ENCODE measurements at places on chromosomes 5 and 9.

- no peak for DNase-seq
These were observed 24.1 kb upstream of the PCSK5 start for GRCh38 chr9:75866273-75866871.

- no peak for DNase-seq
These were observed 2.4 kb upstream of the DBN1 start for GRCh38 chr5:177475563-177476427.

- DNase-seq = no peak
These were observed 60.4 kb downstream of the DOCK2 start for GRCh38 chr5:169697511-169697890.

DNA sequence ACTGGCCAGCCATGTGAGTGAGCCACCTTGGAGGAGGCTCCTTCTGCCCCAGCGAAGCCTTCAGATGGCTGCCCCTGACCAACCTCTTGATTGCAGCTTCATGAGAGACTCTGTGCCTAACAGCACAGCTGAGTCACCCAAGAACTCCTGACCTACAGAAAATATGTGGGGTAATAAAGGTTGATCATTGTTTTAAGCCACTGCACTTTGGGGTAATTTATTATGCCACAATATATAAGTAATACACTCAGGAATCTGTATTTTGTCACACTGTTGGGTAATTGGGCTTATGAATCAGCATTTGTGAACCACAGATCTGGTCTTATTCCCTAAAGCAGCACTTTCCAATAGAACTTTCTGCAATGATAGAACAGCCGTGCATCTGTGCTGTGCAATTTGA lies 24.4 kb upstream of the VDAC1 start:
- DNase-seq = no peak

DNA sequence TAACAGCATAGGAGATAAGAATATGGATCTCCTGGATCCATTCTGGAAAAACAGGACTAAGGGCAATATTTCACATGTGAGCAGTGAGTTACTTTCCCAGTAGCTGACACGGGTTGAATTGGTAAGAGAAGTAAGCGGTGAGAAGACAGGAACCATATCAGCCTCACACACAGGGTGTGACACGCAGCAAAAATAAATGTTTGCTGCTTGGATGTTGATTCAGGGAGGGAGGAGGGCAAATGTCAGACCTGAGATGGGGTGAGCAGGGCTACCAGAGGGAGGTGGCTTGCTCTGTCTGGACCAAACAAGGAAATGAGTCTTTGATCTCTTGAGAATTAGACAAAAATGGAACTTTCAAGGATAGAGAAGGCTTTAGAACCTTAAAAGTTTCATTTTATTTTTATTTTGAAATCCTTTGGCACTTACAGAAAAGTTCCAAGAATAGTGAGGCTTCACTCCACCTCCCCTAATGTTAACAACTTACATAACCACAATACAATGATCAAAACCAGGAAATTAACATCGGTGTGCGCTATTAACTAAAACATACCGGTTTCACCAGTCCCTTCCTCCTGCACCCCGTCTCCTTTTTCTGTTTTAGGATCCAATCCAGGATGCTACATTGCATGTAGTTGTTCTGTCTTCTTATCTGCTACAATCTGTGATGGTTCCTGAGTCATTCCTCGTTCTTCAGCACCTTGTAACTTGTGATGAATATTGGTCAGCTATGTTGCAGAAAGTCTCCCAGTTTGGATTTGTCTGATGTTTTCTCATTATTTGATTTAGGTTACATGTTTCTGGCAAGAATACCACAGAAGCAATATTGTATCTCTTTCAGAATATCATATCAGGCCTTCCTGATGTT lies 20.5 kb upstream of the ARHGEF28 start:
- no peak for DNase-seq

DNA sequence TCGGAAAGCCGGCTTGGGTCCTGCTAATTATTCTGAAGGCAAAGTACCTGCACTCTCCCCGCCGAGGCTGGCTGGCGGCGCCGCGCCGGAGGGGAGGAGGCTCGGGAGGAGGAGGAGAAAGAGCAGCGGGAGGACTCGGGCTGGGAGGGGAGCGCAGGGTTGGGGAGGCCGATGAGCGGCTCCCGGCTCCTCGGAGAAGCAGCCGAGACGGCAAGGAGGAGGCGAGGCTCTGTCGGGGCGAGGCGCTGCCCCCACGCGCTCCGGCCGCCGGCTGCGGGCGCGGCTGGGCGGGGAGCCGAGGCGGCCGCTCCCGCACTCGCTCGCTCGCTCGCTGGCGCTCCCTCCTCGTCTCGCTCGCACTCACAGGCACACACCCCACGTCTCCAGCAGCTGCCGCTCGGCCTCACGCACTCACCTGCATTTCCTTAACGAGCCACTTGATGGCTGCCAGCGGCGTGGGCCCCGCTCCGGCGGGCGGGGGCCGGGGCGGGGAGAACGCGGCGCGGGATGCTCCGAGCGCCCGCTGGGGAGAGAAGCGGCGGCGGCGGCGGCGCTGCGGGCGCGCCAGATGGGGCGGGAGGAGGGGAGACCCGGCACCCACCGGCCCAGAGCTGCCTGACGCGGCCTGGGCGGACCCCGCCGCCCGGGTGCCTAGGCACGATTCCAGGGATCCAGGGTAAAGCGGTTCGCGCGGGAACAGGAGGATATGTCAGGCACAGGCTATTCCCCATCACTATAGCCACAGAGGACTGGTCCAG lies at the start of gene PTPRD:
Gene PTPRD (minus strand): TSS at position 362 of the 758 bp plus-strand sequence.
- DNase-seq = no peak

DNA sequence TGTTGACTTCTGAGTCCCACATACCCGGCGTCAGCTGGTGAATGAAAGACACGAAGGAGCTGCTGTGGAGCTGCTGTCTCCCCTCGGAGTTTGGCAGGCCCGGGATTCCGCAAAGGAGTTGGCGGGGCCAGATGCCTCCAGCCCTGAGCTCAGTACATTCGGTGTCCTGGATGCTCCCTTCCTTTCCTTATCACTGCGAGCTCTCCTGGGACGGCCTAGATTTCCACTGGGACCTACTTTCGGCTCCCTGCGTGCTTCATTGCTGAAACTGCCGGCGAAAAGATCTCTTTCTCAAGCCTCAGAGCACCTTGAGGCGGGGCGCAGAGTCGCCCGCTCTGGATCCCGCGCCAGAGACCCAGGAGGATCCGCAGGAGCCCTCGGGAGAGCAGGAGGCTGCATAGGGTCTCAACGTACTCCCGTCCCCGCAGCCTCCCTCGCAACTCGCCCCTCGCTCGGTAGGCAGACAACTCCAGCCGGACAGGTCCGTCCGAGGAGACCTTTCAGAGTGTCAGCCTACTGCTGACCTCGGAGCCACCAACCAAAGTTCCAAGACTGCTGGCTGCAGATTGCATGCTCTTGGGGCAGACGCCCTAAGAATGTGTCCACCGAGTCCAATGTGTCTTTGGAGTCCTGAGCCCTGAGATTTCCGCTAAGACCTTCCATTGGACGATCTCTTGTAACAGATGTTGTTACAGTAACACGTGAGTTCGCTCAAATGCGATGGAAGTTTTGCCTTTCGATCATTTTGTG lies 6.1 kb downstream of the ANXA2R start:
- no peak for DNase-seq

DNA sequence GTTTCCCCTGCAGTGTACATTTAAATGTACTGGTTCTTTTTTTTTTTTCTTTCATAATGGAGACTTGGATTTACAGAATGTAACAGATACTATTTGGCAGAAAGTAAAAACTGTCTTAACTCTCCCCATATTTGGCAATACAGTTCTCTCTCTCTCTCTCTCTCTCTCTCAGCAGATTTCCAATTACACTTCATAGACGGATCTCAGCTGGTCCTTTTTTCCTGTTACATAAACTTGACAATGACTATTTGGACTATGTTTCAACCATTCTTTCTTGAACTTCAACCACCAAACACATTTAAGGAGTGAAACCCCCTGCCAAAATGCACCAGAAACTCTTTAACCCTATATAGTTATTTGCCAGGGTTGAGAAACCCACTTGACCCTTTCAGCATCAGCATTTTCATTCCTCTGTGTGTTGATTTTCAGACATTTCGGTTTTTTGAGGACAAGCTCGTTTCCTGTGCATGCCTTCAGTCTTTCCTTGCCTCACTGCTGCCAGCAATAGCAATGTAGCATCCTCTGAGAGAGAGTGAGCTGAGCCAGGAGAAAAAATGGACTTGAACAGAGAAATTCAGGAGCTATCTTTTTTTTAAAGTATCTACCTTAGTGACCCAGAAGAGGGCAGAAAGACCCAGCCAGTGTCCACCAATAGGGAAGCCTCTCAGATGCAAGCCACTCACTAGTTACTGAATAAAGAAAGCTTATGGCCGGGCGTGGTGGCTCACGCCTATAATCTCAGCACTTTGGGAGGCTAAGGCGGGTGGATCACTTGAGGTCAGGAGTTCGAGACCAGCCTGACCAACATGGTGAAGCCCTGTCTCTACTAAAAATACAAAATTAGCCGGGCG lies 26.0 kb upstream of the GNA14 start:
- no peak for DNase-seq

GRCh38 chr5:3277590-3278196 lies 317.9 kb upstream of the IRX1 start:
- DNase-seq = no peak

- DNase-seq = no peak
These were observed 41.3 kb upstream of the S1PR3 start for GRCh38 chr9:88949961-88950340.

DNA sequence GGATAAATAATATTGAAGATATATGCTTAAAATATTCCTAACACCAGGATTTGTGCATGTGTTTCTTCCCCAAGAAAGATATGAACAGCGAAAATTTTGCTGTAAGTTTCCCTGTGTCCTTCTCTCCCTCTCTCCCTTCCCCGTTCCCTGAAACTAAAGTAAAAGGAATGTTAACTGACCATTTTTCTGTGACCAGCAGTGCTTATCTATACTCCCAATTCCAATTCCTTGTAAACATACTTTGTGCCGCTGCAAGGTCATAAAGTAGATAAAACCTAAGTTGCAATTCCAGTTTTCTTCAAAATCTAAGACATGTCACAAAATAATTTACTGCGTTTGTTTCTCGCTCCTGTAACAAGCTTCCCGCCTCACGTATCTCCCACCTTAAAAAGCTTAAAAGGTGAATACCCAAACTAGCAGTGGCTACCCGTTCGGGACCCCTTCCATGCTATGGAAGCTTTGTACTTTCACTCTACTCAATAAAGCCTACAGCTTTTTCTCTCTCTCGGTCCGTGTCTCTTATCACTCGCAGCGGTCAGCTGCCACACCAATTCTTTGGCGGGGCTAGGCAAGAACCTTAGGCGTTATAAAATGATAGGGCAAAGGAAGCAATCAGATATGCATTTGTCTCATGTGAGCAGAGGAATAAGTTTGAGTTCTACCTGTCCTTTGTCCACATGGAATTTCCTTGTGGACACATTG lies 1798.0 kb downstream of the EFNA5 start:
- no peak for DNase-seq

DNA sequence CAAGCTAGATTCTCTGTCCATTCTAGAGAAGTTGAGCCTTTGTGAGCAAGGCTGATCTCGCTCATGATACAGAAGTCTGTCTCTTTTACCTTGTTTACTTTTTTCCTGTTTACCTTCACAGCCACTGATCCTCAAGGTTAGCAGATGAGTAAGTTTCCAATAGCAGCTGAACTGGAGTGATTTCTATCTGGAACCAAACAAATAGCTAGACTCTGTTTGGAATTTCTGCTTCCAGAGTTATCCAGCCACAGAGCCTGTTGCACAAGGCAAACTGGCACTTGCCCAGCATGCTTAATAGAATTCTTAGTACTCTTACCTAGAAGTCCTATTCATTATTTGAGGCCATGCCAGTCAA lies 12.8 kb upstream of the PANK3 start:
- DNase-seq = no peak

Data from stimulated activated CD8-positive, alpha-beta memory T cell treated with anti-CD3 and anti-CD28 coated beads, Interleukin-2, amount 100 ng/mL, for 1 hour (primary cell).